ENCODE measurements at places on chromosomes 3 and 15.

DNA sequence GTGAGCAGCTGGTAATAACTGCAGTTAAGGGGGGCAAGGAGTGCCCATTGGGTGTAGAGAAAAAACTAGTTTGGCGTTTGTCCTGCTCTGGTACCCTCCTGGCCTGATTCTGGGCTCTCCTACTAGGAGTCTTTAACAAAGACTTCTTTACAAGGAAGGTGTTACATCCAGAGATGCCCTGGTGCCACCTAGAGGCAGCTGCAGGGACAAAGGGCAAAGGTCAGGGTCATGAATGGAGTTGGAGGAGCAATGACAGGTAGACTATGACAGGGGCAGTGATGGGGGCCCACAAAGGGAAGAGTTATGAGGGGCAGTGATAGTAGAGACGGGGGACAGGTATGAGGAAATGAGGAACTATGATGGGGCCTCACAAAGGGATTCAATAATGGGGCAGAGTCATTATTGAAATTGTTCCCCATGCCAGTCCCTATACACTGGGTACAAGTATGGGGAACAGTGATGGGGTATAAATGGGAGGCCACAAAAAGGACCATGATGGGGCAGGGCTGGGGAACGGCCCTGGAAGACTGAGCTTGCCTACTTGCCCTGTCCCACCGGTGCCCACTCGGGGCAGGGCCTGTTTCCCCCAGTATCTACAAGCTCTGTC is 7.9 kb downstream of the CCDC71 start:
- no peak for DNase-seq

GRCh38 chr3:52221563-52222318 is 3.7 kb downstream of the TLR9 start:
- no peak for DNase-seq

GRCh38 chr3:191882289-191882688 is 421.3 kb downstream of the PYDC2 start:
- DNase-seq, result no peak

DNA sequence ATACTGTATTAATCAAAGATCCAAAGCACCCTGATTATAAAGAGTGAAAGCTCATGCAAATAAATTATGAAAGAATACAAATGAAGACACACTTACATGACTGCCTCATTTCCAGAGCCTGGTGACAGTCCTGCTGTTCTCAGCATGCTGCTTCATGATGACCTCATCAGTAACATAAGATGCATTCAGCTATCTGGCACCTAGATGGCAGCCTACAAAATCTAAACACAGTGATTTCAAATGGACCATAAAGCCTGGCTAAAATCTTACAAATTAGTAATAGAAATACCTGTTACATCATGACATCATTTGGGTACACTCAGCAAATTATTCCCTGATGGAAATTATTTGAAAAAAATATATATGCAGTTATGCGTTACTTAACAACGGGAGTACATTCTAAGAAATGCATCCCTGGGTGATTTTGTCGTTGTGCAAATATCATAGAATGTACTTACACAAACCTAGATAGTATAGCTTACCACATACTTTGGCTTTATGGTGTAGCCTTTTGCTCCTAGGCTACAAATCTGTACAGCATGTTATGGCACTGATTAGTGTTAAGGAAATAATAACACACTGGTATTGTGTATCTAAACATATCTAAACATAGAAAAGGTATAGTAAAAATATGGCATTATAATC is 207.2 kb downstream of the EPHA3 start:
- DNase-seq, result no peak

DNA sequence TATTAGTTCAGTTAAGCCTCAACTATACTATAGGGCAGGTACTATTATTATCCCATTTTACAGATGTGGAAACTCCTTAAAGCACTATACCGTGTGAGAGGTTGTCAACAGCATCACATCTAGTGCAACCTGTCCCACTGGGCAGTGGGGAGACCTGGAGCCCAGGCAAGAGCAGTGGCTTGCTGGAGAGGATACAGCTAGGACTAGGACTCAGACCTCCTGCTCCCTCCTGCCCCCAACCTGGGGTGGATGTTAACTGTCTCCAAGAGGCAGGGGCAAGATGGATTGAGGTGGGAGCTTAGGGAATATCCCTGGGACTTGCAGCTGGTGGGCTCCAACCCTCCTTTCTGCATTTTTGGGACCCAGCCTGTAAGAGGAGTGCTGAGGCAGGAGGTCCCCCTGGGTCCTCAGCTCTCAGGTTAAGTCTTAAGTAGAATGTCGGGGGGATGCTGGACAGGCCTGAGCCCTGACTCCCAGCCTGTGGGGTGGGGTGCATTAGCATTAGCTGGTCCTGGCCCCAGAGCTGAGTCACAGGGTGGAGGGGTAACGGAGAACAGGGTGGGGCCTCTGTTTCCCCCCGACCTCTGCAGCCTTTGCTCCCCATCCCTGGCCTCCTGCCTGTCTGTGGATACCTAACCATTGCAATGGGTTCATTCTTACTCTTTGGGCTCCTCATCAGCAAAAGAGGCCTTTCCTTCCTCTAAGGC is 6.6 kb downstream of the SNX33 start:
- no peak for DNase-seq

DNA sequence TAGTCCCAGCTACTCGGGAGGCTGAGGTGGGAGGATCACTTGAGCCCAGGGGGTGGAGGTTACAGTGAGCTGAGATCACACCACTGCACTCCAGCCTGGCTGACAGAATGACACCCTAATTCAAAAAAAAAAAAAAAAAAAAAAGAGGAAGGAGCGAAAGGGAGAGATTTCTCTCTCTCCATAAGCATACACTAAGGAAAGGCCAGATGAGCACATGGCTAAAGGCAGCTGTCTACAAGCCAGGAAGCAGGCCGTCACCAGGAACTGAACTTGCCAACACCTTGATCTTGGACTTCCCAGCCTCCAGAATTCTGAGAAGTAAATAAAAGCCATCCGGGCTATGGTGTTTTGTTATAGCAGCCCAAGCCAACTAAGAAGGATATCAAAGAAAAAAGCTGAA is 7.5 kb downstream of the SRGAP3 start:
- DNase-seq, result no peak

- no peak for DNase-seq
These were observed 9.2 kb upstream of the NFKBIZ start for GRCh38 chr3:101840066-101840465.

- peak; percentile 1 for DNase-seq
These were observed 403.4 kb upstream of the SUCLG2 start for GRCh38 chr3:68057637-68058320.

- no peak for DNase-seq
These were observed 630 bp downstream of the CACNA2D2 start for GRCh38 chr3:50502584-50503423.

DNA sequence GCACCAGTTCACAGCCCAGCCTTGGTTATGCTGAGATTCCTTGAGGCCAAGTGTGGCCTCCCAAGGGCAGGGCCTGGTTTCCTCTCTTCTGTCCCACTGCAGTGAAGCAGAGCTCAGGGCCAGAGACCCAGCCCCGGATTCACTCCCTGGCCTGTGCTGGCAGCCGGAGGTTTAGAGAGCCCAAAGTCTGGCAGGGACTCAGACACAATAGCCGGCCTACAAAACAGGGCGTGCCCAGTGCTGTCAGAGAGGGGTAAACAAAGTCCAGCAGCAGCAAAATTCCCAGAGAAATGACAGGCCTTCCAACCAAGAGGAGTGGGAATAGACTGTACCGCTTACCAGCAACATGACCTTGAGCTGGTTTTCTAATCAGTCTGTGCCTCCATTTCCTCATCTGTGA is 14.0 kb downstream of the VIPR1 start:
- no peak for DNase-seq

- DNase-seq, result no peak
These were observed 21.2 kb downstream of the CMTM7 start for GRCh38 chr3:32412887-32413286.

- DNase-seq, result no peak
These were observed 6.3 kb downstream of the CAV3 start for GRCh38 chr3:8739757-8740504.

- DNase-seq, result no peak
These were observed 2.7 kb downstream of the ELL3 start for GRCh38 chr15:43774062-43774461.

DNA sequence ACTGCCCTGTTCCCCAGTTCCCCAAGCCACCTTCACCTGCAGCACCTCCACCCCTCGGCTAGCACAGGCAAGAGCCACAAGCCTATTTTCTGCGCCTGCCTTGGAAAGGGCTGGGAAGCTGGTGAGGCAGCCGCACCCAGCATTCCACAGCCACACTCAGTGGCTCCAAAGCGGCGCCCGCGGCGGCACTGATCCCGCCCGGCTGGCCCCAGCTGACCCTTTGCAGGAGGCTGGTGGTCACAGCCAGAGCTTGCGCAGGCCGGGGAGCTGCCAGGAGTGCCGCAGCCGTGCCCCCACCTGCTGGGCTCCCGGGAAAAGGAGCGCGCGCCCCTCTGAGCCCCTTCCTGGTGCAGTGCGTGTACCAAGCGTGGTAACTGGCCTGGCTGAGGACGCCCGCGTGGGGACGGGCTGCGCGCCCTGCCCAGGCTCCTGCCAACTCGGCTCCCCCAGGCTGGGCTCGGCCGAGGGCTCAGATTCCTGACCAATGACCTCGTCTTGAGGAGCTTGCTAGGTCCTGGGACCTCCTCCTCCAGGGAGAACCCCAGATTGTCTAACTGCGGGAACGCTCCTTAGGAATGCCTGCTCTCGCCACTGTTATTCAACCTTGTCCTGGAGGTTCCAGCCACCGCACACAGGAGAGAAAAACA is 13.3 kb downstream of the GRAMD2A start:
- no peak for DNase-seq

- DNase-seq, result no peak
These were observed 510.2 kb upstream of the MDFIC2 start for GRCh38 chr3:70822669-70823068.

DNA sequence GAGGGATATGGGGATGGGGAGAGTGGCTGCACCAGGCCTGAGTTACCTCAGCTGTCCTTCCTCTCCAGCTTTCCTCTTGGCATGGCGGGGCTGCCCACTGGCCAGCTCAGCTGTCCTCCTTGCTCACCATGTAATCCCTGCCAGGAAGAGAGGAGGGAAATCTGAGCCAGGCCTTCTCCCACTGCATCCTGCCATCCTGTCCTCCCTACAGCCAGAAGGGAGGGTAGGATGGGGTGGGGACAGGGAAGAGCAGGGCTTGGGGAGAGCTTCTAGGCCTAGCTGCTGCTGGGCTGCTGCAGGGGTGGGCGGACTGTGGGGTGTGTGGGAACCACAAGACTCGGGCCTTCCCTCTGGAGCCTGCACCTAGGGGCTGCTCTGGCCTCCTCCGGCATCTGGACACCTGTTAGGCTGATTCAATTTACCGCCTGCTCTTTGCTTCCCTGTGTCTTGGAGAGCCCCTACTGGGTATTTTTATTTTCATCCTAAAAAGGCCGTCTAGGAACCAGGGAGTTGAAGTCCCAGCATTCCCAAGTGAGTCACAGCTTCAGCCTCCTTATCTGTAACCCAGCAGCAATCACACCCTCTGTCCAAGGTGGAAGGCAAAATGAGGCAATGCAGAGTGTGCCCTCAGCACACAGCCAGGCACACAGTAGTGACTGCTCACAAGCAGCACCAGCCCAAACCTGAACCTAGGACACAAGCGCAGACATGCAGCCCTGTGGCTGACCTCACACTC is 13.1 kb upstream of the KY start:
- DNase-seq, result no peak

- no peak for DNase-seq
These were observed 6.9 kb downstream of the CMTM7 start for GRCh38 chr3:32398531-32398930.

- no peak for DNase-seq
These were observed 48.2 kb upstream of the FMN1 start for GRCh38 chr15:33242669-33243191.

GRCh38 chr15:78991879-78992278 is 47.0 kb upstream of the CTSH start:
- no peak for DNase-seq

- DNase-seq, result no peak
These were observed 17.6 kb downstream of the ACAD11 start for GRCh38 chr3:132641837-132642538.

GRCh38 chr3:134992180-134992579 is 197.1 kb downstream of the EPHB1 start:
- DNase-seq, result no peak

- DNase-seq, result no peak
These were observed 13.9 kb upstream of the HES1 start for GRCh38 chr3:194121891-194122631.

GRCh38 chr3:48436855-48437254 is 3.1 kb downstream of the CCDC51 start:
- DNase-seq, result no peak

- no peak for DNase-seq
These were observed 332.6 kb downstream of the LSAMP start for GRCh38 chr3:116112696-116113095.

DNA sequence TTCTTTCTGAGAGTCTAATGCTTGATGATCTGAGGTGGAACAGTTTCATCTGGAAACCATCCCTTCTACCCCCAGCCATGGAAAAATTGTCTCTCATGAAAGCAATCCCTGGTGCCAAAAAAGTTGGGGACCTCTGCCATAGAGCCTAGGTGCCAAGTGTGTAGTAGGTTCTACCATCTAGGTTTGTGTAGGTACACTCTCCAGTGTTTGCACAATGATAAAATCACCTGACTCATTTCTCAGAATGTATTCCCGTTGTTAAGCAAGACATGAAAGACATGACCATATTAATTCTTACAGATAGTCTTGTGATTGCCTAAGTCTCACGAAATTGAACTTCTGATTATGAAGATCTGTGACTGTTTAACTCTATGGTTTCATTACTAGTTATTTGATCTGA is 68.6 kb downstream of the KAT2B start:
- no peak for DNase-seq

DNA sequence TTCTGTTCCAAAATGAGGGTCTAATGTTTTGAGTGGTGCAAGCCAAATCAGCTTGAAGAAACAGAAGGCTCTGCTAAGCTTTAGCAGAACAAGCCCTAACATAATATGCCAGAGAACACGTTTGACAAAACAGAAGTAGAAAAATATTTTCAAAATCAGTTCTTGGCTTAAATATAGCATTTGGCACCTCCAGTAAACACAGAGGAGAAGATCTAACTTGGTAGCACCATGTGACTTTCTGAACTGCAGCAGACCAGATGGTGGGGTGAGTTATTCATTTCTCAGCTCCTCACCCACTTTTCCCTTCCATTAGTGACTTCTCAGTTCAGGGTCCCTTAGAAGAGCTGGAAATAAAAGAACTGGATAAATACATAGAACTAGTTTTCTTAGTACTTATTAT is 395.8 kb downstream of the MAGI1 start:
- no peak for DNase-seq

DNA sequence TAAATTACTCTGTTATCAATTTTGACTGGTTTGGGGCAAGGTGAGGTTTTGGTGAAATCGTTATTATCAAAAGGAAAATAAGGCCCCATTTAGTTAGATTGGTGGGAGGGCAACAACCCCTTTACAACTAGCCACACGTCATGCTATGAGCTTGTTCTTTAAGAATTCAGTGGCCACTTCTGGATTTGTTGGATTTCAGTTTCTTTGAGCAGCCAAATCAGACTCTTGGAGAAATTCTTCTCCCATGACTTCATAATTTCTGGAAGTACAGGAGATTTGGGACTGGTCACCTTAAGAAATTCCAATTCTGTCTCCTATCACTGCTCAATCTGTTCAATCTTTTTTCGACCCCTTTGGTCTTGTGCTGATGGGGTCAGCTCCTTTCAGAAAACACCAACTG is 14.8 kb upstream of the WNT5A start:
- no peak for DNase-seq
